ENCODE measurements at places on chromosomes 5 and 9.

GRCh38 chr9:104836235-104836634 lies 72.3 kb downstream of the NIPSNAP3B start:
- DNase-seq: no peak

- no peak for DNase-seq
Measured at GRCh38 chr9:28206280-28206679, 633.0 kb upstream of the C9orf72 start.

DNA sequence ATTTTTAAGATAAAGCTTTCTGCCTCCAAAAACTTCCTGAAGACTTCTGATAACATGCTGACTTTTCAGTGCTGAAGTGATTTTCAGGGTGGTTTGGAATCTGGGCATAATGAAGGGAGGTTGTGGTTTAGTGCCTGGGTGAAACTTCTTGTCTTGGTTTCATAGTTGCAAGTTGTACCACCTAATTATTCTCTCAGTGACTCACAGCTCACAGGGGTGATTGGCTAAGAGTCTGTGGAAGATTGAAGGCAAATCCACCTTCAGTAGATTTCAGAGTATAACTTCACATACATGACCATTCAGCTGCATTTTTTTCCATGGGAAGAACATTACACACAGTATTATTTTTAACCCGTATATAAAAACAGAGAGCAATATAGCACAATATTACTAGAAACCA lies 199.9 kb downstream of the PTTG1 start:
- no peak for DNase-seq

DNA sequence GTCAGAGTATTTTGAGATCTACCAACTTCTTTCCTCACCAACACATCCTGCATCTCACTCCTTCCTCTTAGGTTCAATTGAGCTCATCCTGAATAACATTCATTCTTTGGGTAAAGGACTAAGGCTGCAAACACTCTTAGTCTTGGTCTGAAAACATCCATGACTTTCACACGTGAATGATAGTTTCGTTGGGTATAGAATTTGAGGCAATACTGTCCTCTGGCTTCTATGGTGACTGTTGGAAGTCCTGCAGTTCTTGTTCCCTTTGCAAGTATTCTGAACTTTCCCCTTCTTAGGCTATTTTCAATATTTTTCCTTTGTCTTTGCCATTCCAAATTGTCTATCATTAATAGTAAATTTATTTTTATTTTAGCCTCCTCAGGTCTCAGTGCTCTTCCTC lies 185.4 kb downstream of the ROR2 start:
- no peak for DNase-seq

DNA sequence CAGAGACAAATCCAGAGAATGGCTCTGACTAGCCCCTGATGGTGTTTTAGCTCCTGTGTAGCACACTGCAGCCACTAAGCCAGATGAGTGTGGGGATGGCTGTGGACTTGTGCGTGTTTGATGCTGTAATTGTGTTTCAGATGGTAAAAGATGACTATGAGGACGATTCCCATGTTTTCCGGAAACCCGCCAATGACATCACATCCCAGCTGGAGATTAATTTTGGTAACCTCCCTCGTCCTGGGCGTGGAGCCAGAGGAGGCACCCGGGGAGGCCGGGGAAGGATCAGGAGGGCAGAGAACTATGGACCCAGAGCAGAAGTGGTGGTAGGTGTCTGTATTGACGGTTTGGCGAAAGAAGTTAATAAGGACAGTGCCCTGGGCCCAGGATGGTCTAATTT lies 38.0 kb downstream of the HABP4 start:
- no peak for DNase-seq

GRCh38 chr9:79952401-79952800 lies 380.6 kb downstream of the TLE4 start:
- peak; percentile 7 for DNase-seq
